ENCODE measurements at places on chromosomes 4 and X.

GRCh38 chr4:113049421-113050370 is at the start of gene ANK2:
Gene ANK2 (plus strand): TSS chr4:113049653. CDS start chr4:113049729, 76 bp downstream.
- no peak for DNase-seq

DNA sequence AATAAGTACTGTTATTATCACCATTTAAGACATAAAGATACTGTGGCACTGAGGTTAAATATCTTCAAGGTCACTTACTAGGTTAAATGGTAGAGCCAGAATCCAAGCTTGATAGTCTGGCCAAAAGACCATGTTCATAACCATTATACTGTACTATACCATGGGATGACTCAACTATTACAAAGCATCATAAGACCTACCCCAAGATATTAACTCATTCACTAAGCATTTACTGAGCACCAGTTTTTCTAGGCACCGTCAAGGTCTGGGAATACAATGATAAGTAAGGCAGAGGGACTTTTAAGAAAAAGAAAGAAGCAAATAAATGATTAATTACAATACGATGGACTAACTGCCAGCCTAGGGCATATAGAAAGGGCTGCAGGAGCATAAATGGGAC is 95.5 kb upstream of the KCTD8 start:
- no peak for DNase-seq

GRCh38 chr4:13852411-13852810 is 224.9 kb upstream of the BOD1L1 start:
- no peak for DNase-seq

GRCh38 chr4:102153391-102153790 is 191.9 kb downstream of the SLC39A8 start:
- no peak for DNase-seq

GRCh38 chrX:134875671-134876070 is 115.1 kb upstream of the SMIM10 start:
- DNase-seq, result no peak

DNA sequence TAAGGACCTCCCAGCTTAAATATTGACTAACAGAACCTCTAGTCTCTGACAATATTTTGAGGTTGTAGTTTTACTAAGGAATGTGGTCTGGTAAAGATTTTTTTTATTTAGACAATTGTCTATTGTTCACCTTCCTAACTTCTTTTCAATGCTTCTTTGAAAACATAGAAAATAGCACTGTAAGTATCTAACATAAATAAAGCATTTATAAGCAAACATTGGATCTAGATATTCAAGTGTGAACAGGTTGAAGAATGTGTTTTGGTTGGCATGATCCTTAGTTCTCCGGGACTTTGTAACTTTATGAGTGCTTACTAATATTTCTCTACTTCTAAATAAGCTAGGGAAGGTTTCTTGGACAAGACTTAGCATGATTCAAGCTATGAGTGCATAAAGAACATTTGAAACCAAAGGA is 285.4 kb upstream of the ARSJ start:
- no peak for DNase-seq
